Nucleus accumbens (tissue), 56 donors: ENCODE measurements at places on chromosomes 7 and 10.

DNA sequence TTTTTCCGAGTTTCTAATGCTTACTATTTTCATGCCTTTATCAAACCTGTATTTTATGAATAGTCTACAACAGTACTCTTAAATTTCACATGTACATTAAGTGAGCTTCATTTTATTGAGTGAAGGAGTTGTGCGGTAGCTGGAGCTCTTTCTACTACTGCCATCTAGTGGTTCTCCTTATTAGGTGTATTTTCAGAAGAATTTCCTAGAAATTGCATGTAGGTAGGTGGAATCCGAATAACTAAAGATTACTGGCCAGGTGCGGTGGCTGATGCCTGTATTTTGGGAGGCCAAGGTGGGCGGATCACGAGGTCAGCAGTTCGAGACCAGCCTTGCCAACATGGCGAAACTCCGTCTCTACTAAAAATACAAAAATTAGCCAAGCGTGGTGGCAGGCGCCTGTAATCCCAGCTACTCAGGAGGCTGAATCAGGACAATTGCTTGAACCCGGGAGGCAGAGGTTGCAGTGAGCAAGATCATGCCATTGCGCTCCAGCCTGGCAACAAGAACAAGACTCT lies 38.3 kb downstream of the LRRC72 start:
- no peak for DNase-seq

- DNase-seq: no peak
These were observed 56.3 kb upstream of the ITPRID1 start for GRCh38 chr7:31457551-31457950.

DNA sequence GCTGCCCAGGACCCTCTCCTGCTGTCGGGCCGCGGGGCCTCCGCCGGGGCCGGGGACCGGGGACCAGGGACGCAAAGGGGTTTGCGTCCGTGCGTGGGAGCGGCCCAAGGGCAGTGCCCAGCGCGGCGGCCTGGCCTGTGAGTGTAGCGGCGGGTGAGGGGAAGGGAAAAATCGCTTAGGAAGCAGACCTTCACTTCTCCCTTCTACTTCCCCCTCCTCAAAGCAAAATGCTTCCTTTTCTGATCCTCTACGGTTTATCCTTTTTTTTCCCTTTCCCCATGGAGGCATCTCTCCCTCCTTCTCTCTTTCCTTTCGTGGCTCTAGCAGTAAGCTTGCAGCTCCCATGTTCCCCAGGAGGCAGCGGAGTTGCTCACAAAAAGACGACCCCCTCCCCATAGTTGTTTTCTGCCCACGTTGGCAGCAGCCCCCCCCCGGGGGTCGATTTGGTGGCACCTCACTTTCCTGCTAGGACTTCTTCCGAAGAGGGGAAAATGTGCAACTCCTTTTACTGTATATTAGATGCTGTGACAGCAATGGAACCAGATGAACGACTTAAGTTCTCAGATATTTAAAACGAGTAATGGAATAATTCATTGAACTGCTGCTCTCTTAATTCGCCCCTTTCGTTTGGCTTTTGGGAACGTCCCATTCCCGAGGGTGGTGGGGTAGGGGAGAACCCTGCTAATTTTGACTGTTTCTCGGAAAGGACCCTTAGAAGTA lies 724 bp downstream of the CAPZA2 start:
- DNase-seq: no peak

DNA sequence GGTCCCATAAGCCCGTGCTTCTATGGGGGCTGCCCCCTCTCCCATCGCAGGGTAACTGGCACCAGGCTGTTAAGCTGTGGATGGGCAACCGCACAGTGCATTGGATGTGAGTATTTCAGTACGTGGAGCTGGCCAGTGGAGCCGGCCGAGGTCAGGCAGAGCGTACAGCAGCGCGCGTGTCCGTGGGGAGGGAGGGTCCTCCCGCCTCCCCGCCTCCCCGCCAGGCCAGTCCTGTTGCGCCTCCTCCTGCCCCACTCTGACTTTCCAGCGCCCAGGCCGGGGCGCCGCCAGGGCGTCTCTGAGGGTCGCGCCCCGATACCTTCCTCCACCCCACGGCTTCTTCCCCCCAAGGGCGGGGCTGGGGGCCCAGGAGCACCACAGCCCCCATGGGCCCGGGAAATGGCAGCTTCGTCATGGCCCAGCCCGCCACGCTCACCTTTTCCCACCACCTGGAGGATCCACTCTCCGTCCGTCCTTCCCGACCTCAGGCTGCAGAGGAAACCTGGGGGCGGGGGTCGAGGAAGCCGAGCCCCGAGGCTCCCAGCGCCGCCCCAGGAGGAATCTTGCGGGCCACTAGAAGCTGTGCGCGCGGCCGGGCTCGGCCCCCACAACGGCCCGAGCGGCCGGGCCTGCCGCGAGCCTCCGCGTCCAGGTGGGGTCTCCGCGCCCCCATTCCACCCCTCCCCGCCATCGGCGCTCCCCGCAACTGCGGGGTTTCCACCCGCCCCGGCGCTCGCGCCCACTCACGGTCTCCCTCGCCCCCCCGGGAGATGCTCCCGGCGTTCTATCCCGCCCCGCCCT lies 831 bp upstream of the PFKP start:
- DNase-seq: no peak

- no peak for DNase-seq
These were observed 57.1 kb upstream of the RHOBTB1 start for GRCh38 chr10:61000769-61001730.

DNA sequence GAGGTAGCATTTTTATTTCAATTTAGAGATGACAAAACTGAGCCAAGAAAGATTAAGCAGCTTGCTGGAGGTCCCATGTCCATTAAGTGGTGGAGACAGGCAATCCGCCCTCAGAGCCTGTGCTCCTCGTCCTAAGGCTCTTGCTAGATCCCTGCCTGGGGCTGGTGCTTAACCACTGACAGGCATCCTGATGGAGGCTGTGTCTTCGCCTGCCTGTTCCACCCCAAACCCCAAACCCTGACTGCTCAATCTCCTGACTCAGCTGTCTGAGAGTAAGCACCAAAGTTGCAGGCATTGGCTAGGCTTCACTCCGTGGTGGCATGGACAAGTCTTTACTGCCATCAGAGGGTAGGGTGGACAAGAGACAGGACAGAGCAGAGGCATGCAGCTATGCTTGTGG lies 209.4 kb downstream of the POU6F2 start:
- DNase-seq: no peak

- no peak for DNase-seq
These were observed 33.3 kb downstream of the PLPP4 start for GRCh38 chr10:120490288-120490687.

GRCh38 chr10:11088709-11089108 lies 71.0 kb downstream of the CELF2 start:
- no peak for DNase-seq

DNA sequence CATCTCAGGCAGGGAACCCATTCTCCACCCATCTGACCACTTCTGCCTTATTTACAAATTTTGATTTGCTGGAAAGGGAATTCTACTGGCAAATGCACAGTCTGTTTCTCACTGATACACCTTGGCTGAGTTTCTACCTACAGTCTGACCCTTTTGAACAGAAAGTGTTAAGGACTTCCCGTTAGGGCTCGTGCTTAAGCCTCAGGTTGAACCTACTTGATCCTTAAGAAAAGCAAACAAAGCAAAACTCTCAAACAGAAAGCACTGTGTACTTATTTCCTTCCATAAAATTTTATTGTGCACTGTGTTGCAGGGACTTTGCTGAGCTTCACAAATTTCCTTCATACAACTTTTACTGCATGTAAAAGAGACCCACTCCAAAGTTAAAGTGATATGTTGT lies 367.8 kb downstream of the NRG3 start:
- no peak for DNase-seq

GRCh38 chr10:126422567-126422966 lies 34.3 kb upstream of the ADAM12 start:
- DNase-seq: no peak

DNA sequence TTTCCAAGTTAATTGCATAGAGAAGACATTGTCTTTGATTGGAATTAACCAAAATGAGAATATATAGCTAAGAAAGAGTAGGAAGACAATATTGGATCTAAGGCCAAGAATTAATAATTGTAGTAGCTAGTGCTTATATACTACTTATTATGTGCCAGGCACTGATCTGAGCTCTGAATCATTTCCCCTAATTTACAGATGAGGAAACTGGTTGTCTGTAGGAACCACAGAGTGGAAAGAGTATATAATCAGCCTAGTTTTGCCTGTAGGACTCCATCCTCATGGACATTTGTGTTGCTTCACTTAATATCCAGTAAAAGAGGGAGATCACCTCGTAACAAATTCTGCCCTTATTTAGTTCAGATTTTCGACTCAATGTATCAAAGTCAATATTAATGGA lies 127.9 kb downstream of the ARID5B start:
- DNase-seq: no peak

DNA sequence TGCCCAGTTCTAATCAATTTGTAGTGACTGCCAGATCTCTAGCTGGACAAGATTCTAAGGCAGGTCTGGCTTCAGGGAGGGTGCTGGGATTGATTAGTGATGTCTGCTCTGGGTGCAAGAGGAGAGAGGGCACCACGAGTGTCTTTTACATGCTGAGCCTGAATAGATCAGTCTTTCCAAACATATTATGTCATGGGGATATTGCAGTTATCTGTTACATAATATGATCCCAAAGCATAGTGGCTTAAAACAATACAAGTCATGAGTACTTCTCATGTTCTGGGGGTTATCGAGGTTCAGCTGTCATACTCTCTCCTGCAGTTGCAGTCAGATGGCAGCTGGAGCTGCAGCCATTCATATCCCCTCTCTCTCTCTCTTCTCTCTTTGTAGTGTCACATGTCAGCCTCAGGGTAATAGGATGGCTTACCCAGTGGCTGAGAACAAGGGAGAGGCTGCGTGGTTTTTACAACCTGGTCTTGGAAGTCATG lies 26.0 kb downstream of the SLC29A3 start:
- no peak for DNase-seq

DNA sequence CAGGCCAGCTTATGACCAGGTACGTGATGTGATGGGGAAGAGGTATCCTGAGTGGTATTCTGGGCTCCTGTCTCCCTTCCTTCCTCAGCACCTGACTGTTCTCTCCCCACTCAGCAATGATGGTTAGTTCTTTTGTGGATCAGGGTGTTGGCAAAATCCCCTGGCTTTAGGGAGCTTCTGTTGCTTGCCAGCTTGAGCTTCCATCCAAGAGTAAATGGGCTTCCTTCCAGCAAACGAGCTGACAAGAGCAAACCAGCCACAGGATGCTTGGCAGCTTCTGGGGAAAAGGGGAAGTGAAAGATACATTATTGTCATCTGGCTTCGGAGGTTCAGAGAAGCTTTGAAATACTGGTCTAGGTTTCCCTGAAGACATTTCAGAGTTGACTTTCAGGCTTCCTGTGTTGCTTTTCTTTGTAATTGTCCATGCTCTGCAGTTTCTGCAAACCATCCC lies 5.2 kb downstream of the DUSP5 start:
- no peak for DNase-seq

GRCh38 chr7:138205614-138206150 lies 129.4 kb downstream of the AKR1D1 start:
- no peak for DNase-seq

DNA sequence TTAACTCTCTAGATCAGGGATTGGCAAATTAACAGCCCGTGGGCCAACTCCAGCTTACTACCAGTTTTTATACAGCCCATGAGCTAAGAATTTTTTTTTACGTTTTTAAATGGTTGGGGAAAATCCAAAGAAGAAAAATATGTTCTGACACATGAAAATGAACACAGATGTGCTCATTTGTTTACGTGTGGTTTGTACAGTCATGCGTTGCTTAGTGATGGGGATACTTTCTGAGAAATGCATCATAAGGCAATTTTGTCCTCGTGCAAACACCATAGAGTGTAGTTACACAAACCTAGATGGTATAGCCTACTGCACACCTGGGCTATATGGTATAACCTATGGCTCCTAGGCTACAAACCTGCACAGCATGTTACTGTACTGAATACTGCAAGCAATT lies 8.3 kb upstream of the SMKR1 start:
- DNase-seq: no peak

DNA sequence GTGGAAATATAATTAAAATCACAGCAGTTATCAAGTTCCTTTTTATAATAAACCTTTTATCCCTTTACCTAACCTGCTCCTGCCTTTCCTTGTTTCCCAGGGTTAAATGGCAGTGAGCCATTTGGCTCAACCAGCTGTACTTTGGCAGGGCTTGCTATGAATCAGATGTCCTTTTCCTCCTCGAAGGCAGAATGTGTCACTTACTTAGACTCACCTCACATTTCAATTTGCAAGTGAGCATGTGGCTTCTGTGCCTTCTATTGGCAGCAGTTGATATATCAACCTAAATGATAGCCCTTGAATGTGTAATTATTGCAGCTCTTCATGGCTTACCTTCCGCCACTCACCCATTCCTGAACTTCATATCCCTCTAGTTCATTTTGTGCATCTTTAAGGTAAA lies 301.7 kb downstream of the CSTF2T start:
- no peak for DNase-seq

GRCh38 chr7:30977896-30978564 lies 14.3 kb downstream of the GHRHR start:
- no peak for DNase-seq

- DNase-seq: peak; percentile 15
These were observed 63.4 kb downstream of the HPSE2 start for GRCh38 chr10:99172128-99172738.

- DNase-seq: no peak
These were observed 61.0 kb upstream of the INSYN2A start for GRCh38 chr10:127257395-127257794.

- DNase-seq: no peak
These were observed 130.0 kb upstream of the LRRTM3 start for GRCh38 chr10:66795866-66796265.

GRCh38 chr7:29564496-29565223 lies 1.0 kb downstream of the PRR15 start:
- DNase-seq: peak; percentile 24

DNA sequence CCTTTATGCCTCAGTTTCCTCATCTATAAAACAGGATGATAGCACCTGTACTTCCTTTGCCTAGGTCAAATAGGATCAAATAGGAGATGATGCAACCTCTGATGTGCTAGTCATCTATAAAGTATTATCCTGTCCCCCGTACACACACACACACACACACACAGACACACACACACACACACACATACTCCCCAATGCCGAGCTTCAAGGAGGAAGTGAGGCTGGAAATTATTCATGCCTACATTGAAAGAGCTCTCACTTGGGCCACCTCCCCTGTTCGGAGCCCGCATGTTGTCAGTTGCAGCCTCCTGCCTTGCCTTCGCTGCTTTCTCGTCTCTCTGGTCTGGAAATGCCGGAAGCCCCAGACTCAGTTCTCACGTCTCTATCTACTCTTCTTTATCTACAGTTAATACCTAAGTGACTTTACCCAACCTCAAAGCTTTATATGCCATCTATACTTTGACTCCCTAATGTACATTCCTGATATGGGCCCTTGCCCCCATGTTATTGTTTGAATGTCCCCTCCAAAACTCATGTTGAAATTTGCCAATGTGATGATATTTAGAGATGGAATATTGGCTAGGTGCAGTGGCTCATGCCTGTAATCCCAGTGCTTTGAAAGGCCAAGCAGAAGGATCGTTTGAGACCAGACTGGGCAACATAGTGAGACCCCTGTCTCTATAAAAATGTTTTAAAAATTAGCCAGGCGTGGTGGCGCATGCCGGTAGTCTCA lies 6.9 kb upstream of the UBE2H start:
- no peak for DNase-seq

- DNase-seq: no peak
These were observed 208.4 kb downstream of the POU6F2 start for GRCh38 chr7:39186131-39186530.

GRCh38 chr10:34423673-34424625 lies 391.1 kb downstream of the PARD3 start:
- no peak for DNase-seq
